ENCODE measurements at places on chromosomes 2 and 18.

DNA sequence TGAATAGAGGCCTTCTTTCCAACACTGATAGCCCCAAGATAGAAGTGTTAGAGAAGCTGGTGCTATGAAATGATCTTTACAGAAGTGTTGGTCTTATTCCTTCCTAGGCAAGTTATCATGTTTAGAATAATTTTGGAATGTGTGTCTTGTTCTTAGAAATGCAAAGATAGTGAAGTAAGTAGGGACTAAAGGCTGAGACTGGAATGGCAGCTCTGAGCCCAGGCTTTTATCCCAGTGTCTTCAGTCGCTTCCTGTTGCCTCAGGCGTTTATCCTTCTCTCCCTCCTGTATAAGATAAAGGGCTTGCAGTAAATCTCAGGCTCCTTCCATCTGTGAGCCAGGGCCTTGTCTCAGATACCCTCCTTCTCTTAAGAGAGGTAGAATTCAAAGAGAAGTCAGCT lies 218.1 kb downstream of the TPGS2 start:
- DNase-seq: no peak

DNA sequence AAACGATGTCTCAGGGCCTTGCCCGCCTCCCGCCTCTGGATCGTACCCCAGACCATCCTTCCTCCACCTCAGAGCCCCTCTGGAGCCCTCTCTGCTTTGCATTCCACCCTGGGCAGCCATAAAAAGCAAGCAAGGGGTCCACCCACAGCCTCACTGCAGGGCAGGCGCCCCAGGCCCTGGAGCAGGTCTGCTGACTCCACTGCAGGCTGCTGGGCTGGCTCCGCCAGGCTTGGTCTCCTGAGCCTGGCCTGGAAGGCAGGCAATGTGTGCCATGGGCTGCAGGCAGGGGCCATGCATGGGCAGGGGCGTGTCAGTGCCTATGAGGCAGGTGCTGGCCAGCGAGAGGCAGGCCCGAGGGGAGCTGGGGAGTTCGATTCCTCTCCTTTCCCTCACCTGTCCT lies 186.0 kb downstream of the ANKRD30B start:
- DNase-seq: no peak

DNA sequence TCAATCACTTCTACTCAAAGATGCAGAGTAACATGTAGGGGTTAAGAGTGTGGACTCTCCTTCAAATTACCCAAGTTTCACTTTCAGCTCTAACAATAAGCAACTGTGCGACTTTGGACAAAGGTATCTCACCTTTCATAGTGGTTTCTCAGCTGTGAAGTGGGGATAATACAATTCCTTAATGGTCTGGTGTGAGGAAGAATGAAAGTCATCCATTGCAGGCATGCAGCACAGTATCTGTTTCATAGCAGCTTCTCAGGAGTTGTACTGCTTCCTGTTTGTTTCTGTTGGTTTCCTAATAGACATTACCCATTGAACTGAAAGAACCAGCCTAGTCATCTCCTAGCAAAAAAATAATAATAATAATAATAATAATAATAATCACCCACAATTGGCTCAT lies 74.4 kb downstream of the DDX18 start:
- DNase-seq: no peak

DNA sequence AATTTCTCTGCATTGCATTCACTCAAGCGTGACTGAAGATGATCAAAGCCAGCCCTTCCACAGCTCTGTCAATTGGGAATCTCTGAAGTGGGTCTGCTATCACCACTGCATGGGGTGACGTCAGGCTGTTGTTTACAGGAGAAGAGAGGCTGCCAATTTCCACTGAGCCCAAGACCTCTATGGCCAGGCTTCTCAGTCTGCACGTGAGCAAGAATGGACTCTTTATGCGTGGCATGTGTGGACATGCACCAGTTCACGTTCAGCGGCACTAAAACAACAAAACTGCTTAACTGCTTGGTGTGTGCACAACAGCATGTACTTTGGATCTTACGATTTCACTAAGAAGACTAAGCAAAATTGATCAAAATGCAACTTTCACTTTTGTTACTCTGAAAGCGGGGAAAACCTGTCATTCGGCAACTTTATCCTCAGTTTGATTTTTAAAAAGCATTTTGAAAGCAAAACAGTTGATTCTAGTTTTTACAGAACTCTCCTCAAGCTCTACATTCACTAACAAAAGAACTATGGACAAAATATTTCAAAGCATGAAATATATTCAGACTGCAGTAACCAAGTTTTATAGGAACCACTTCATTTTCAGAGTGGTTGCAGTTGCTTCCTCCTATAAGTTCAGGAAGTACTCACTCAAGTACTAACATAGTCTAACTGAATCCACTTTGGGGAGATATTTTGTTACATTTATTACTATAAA lies 77.0 kb upstream of the SERTAD2 start:
- peak; percentile 88 for DNase-seq

DNA sequence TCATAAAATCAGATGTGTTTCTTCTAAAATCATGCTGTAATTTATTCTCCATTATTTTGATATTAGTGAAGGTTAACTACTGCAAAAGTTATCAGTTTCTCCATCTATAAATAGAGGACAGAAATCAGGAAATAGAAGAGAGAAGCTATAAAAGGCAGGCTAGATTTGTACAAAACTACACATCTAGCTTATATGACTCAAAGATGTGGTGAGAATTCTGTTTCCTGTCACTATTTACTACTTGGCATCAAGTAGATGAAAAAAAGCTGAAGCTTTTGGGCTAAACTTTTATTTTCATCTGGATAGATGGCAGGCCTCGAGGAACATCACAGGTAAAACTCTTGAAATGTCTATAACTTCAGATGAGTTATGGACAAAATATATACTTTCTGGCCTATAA lies 49.8 kb upstream of the NAB1 start:
- DNase-seq: no peak
